Stimulated activated CD8-positive, alpha-beta memory T cell treated with anti-CD3 and anti-CD28 coated beads, Interleukin-4, amount 100 ng/mL, for 24 hours (primary cell): ENCODE measurements at places on chromosomes 12 and 14.

DNA sequence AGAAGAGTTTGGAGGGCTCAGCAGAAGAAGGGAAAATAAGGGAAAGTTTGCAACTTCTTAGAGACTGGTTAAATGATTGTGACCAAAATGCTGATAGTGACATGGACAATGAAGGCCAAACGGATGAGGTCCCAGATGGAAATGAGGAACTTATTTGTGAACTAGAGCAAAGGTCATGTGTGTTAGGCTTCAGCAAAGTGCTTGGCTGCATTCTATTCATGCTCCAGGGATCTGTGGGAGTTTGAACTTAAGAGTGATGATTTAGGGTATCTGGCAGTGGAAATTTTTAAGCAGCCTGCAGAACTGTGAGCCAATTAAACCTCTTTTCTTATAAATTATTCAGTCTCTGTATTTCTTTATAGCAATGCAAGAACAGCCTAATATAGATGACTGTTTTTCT, 88.9 kb upstream of the ARHGAP5 start:
- no peak for DNase-seq

DNA sequence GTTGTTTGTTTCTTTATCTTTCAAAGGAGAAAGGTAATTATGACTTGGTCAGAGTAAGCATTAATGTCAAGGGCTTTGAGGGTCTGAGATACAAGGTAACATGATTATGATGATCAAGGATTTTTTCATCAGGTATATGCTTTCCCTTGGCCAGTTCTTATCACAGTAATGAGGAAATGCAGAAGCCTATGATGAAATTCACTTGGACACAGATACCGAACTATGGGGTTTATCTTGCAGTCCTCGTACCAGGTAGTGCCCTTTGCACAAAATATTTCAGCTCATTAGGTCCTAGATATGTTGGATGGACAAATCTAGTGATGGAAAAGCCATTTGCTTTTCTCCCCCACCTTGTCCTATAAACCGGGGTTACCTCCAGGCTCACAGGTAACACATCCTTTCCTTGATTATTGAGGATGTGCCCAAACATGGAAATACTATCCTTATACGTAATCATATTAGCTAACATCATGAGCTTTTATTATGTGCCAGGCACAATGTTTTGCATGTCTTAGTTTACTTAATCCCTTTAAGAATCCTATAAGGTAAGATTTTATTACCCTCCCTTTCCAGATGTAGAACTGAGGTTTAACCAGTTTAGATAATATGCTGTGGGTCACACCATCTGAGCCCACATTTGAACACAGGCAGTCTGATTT, 7.0 kb upstream of the RASSF3 start:
- DNase-seq: no peak

- DNase-seq: no peak
Observed at GRCh38 chr14:58428118-58428683, 682 bp downstream of the KIAA0586 start.

- no peak for DNase-seq
Observed at GRCh38 chr14:21203470-21204166, 47.8 kb upstream of the OR5AU1 start.
